ENCODE measurements at places on chromosomes 7 and 10.

DNA sequence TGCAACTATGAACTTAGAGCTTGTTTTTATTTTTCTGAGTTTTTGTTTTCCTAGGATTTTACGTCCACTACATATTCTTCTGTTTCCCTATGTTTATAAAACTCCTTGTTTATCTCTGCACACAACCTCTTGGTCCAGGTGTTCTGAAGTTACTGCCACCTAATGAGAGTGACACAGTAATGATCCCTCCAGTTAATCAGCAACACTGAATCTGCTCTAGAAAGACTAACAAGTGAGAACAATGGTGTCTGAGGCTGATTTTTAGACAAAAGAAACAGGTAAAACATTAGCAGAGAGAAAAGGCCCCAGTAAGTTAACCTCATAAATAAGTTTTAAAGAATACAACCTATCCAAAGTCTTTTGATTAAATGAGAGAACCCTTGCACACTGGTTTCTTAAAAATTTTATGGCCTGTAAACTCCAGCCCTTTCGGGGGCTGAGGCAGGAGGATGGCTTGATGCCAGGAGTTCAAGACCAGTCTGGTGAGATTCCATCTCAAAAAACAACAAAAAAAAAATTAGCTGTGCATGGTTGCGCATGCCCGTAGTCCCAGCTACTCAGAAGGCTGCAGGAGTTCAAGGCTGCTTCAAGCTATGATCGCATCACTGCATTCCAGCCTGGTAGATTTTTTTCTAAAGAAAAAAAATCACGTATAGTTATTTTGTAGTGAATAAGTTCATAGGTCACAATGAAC lies 397.6 kb downstream of the MAGI2 start:
- peak; percentile 71 for DNase-seq
- no peaks in the 10 kb centered on the region for H3K27me3 ChIP-seq
- H3K36me3 ChIP-seq = no peaks in the 10 kb centered on the region
- no peak overlapping the region for H3K4me3 ChIP-seq
- no peaks in the 10 kb centered on the region for H3K4me1 ChIP-seq
- peak overlapping the region; percentile 60 for H3K27ac ChIP-seq

DNA sequence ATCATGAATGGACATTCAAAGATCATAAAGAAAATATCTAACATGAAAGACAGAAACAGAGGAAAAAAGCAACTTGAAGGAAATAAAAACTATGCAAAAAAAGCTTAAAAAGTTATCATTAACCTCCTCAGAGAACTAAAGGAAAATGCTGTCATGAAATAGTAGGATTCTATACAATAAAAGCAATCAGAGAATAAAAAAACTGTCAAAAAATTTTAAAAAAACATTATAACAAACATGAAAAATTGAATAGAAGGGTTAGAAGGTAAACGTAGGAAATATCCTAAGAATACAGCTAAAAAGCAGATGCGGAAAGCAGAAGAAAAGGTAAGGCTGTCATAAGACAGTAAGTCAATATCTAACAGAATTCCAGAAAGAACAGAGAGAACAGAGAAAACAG lies 44.8 kb downstream of the SGMS1 start:
- peak overlapping the region; percentile 78 for H3K27ac ChIP-seq
- H3K4me3 ChIP-seq = no peak overlapping the region
- H3K36me3 ChIP-seq = no peaks in the 10 kb centered on the region

GRCh38 chr7:16212610-16213009 lies 208.7 kb downstream of the CRPPA start:
- no peak for DNase-seq
- H3K36me3 ChIP-seq = no peaks in the 10 kb centered on the region
- no peak overlapping the region for H3K27ac ChIP-seq
- no peaks in the 10 kb centered on the region for H3K27me3 ChIP-seq
- no peaks in the 10 kb centered on the region for H3K4me1 ChIP-seq

DNA sequence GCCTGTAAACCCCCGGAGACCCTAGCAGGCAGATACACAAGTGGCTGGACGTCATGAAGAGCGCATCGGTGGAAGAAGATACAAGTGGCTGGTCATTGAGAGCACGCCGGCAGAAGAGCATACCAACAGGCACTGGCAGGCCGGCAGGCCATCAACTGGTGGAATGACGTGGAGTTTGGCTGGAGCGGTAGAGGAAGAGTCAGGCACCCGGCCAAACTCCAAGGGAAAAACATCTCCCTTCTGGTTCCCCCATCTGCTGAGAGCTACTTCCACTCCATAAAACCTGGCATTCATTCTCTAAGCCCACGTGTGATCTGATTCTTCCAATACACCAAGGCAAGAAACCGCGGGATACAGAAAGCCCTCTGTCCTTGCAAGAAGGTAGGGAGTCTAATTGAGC lies 113.4 kb upstream of the NPSR1 start:
- H3K4me3 ChIP-seq = no peak overlapping the region
- H3K4me1 ChIP-seq = no peaks in the 10 kb centered on the region
- H3K36me3 ChIP-seq = no peaks in the 10 kb centered on the region
- no peaks in the 10 kb centered on the region for H3K27me3 ChIP-seq
- H3K27ac ChIP-seq = no peak overlapping the region

- H3K36me3 ChIP-seq = no peaks in the 10 kb centered on the region
- peak overlapping the region; percentile 66 for H3K4me3 ChIP-seq
- no peaks in the 10 kb centered on the region for H3K27me3 ChIP-seq
- peak; percentile 73 for DNase-seq
- peak overlapping the region; percentile 89 for H3K27ac ChIP-seq
Measured at GRCh38 chr10:86970162-86970981, 2.1 kb downstream of the ADIRF start.

DNA sequence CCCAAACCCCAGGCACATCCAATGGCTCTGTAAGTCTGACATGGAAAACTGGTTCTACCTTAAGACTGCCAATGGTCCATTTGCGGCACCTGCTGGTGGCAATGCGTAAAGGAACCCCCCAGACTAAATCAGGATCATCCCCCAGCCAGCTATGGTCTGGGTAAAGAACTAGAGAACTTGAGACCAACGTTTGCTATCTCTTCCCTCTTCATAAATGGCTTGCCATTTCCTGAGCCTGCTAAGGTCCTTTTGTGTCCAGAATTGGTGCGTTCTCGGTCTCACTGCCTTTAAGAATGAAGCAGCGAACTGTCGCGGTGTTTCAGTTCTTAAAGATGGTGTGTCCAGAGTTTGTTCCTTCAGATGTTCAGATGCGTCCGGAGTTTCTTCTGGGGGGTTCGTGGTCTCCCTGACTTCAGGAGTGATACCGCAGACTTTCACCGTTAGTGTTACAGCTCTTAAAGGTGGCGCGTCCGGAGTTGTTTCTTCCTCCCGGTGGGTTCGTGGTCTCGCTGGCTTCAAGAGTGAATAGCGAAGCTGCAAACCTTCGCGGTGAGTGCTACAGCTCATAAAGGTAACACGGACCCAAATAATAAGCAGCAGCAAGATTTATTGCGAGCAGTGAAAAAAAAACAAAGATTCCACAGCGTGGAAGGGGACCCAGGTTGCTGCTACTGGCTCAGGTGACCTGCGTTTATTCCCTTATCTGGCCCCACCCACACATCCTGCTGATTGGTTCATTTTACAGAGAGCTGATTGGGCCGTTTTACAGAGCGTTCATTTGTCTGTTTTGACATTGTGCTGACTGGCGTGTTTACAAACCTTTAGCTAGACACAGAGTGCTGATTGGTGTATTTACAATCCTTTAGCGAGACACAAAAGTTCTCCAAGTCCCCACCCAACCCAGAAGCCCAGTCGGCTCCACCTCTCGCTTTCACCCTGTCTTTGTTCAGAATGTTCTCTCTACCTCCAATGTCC lies 95.4 kb downstream of the ELMO1 start:
- H3K4me1 ChIP-seq = no peaks in the 10 kb centered on the region
- no peak for DNase-seq
- no peaks in the 10 kb centered on the region for H3K36me3 ChIP-seq
- H3K27me3 ChIP-seq = no peaks in the 10 kb centered on the region

Measured in pancreas (tissue), 10 donors.